HepG2 (cell line): ENCODE measurements at places on chromosomes 2 and 18.

DNA sequence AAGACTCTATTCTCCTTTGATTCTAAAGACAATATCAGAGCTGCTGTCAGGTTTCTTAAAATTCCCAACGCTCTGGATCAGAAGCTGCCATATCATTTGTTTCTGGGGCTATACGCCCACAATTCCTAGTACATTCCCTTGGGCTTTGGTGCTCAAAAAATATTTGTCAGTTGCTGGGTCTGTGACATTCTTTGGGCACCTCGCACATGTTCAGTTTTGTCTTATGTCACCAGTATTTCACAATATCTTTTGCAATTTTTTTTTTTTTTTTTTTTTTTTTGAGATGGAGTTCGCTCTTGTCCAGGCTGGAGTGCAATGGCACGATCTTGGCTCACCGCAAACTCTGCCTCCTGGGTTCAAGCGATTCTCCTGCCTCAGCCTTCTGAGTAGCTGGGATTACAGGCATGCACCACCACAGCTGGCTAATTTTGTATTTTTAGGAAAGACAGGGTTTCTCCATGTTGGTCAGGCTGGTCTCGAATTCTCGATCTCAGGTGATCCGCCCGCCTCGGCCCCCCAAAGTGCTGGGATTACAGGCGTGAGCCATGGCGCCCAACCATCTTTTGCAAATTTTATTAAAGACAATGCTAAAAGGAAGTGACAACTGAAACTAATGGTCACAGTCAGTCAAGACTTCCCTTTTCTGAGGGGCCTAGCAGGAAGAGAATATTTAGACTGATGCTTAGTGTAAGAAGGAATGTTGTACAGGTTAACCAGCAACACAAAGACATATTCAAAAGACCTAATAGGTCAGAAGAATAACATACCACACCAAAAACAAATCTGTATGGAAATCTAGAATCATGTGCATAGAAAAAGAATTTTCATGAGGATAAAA, 6.8 kb downstream of the ZNF397 start:
- DNase-seq, result no peak

- DNase-seq, result no peak
Observed at GRCh38 chr2:15092691-15093090, 460.2 kb downstream of the LRATD1 start.

DNA sequence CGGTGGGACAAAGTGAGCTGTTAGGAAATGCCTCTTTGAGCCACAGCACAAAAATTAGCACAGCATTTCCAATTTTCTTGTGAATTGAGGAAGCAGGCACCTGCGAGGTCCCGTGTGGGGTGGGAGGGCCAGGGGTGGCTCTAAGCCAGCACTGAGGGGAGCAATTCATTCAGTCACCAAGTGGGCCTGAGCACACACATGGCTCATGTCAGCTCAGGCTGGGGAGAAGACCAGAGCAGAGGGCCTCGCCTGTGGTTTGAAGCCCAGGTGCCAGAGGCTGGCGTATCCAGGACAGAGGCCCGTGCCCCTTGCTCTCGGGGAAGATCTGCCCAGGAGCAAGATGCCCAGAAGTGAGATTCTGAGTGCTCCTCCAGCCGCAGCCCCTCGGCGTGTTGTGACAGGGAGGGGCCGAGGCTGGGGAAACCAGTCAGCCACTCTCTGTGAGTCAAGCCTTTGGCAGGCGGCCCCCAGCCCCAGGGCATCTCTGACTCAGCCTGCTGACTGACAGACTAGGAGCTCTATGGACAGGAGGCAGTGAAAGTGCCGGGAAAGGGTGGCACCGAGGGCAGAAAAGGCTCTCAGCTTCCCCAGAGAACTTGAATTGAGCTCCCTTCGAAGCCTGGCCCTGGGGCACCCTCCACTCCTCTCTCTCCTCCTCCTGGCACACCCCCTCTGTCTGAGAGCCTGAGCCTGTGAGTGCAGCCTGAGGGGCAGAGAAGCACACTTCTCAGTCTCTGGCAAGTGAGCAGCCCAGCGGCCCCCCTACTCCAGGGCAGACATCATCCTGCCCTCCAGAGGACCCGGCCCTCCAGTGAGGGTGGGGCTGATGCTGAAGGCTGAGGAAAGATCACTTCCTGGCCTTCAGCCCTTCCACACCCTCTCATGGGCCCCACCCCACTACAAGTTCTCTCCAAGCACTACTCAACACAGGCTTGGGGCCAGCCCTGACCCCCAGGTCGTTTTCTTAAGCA, 32.3 kb downstream of the CYP26B1 start:
- DNase-seq, result no peak

GRCh38 chr18:48922801-48923730, 27.7 kb downstream of the SMAD7 start:
- no peak for DNase-seq

DNA sequence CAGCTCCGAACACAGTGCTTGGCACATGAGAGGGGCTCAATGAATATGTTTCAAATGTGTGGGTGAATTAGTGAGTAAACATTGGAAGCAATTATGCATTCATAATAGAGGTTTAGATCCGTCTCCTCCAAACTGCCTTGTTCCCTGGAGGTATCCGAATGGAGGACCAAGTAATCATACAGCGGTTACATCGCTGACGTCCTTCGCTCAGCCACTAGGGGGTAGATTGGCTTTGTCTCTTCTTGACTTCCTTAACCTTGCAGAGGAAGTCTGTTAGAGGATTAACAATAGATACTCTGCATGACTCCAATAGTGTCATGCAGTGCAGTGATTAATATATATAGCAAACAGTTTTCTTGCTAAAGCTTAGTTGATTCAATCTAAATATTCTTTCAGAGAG, 517.0 kb downstream of the PTPRM start:
- DNase-seq, result peak; percentile 28

DNA sequence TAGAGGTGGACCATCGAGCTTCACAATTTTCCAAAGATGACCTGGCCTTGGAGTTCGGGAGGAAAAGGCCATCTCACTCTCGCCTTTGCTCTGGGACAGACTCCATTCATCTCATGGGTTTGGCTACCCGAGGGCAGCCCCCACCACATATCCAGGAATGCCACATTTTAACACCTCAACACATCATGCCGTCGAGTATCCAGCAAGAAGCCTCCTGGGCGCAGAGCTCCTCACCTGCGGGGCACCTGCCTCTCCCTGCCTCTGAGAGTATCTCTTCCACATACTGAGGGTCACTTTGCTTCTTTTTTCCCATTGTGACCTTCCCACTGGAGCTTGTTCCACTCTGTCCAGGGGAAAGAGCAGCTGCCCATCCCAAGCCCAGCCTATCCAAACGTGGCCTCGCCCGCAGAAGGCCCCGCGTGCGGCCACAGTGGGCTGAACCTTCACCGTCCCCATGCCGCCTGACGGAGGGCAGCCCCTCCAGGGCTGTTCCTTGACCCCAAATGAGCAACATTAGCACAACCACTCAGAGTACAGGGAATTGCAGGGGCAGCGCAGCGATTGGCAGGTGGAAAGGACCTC, 5.5 kb upstream of the LIMS2 start:
- DNase-seq, result no peak

DNA sequence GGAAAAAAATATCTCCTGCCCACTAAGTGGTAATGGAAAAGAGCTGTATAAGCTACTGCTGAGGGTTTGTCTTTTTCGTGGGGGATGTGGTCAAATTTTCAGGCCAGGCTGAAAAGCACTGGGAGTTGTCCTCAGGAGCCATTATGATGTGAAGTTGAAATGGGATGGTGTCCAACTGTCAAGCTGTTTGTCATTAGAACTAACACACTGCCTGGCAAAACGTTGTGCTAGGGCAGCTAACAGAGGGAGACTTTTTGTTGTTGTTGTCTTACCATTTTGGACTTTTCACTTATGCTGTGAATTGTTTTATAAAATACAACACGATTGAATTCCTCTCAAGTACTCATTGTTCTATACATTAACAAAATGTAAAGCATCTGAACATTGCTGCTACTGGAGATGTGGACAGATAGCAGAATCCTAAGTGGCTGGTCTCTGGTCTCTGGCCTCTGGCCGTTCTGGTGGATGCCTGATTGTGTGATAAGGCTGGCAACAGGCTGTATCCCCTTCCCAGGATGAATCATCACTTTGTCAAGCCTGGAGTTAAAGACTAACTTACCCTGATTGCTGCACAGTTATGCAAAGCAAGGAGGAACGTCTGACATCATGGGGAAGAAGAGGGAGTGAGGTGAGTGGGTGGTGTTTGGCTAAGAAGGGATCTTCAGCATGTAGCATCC, 2.3 kb downstream of the MYO1B start:
- peak; percentile 98 for DNase-seq

- DNase-seq, result no peak
Observed at GRCh38 chr2:2830576-2830975, 499.5 kb upstream of the MYT1L start.

GRCh38 chr2:80324525-80324924, 20.0 kb upstream of the LRRTM1 start:
- no peak for DNase-seq

DNA sequence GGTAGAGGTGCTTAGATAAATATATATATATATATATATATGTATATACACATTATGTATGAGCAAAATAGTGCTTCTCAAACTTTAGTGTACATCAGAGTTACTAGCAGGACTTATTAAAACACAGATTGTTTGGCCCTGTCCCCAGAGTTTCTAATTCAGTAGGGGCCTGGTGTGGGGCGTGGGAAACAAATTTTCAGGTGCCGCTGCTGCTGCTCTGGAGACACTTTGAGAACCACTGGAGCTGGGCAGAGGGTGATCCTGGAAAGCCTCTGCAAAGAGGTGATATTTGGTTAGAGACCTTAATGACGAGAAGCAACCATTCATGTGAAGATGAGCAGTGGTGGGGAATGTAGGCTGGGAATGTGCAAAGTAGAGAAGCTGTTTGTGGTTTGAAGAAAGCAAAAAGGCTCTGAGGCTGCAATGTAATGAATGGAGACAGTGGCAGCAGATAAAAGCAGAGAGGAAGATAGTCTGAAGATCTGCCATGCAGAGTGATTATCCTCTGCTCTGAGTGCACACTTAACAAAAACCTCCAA, 142.9 kb downstream of the PLCL1 start:
- DNase-seq, result no peak

DNA sequence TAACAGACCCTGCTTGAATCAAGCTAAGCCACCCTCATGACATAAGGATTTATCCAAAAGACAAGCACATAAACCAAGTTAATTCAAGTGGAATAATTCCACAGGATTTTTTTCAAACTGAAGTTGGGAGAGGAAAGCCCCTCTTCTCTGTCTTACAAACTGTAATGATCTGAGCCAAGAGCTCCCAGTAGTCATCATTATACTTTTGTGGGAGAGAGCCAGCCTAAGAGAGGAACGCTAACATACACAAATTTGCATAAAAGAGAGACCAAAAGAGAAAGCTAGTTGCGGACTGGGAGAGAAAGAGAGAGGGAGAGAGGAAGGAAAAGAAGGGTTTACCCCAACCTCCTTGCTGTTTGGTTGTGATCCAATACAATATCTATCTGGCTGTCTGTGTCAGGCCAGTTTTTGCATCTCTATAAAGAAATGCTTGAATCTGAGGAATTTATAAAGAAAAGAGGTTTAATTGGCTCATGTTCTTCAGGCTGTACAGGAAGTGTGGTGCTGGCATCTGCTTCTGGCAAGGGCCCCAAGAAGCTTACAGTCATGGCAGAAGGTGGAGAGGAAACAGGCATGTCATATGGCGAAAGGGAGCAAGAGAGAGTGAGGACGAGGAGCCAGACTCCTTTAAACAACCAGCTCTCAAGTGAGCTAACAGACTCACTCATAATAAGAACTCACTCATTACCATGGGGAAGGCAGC, 20.8 kb upstream of the PUM2 start:
- DNase-seq, result no peak

GRCh38 chr2:118855451-118856279, 8.2 kb upstream of the EN1 start:
- peak; percentile 60 for DNase-seq

- DNase-seq, result no peak
Observed at GRCh38 chr2:133835821-133836619, 267.8 kb upstream of the NCKAP5 start.

DNA sequence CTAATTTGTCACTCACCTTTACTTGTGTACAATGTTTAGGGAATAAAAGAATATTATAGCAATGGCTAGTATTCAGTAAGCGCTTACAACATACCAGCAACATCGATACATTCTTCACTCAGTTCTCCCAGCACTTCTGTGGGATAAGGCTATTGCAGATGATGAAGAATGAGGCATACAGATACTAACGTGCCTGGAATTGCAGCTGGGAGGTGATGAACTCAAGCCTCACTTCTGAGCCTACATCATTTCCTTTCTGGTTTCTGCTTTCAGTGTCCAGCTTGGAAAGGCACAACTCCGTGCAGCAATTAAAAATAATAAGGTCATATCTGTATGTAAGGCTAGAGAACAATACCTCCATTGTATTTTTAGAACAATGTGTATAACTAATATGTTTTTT, 95.4 kb upstream of the AQP4 start:
- no peak for DNase-seq

DNA sequence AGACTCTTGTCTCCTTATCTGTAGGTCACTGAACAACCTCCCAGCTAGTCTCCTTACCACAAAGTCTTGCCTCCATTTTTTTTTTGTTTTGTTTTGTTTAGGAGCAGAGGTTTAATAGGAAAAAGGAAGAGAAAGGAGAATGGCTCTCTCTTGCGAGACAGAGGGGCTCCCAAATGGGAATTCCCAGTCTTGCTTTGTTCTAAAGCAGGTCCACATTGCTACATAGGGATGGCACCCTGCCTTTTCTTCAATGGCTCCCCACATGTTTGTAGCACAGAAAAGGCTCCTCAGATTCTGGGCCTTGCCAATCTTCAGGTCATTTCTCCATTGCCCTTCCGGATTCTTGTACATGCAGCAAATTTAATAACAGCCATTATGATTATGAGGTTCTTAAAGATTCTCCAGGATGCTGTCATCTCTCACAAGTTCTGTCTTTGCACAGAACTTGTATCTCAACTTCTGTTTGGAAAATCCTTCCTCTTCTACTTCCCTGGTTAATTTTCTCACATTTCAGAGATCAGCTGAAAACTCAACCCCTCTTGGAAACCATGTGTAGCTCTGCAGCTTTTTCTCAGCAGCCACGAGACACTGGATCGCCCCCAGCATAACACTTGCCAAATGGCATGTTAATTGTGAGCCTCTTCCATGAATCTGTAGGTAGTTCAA, 23.6 kb downstream of the IL1F10 start:
- no peak for DNase-seq

- DNase-seq, result peak; percentile 34
Observed at GRCh38 chr18:31581498-31582197, 10.0 kb upstream of the TTR start.

DNA sequence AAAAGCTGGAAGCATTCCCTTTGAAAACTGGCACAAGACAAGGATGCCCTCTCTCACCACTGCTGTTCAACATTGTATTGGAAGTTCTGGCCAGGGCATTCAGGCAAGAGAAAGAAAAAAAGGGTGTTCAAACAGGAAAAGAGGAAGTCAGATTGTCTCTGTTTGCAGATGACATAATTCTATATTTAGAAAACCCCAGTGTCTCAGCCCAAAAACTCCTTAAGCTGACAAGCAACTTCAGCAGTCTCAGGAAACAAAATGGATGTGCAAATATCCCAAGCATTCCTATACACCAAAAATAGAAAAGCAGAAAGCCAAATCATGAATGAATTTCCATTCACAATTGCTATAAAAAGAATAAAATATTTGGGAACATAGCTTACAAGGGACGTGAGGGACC, 11.1 kb downstream of the SLC8A1 start:
- DNase-seq, result no peak

GRCh38 chr2:127105656-127106456, 1.1 kb downstream of the BIN1 start:
- no peak for DNase-seq
